ENCODE measurements at places on chromosomes 3 and 15. TPM values are rescaled to one million over a fixed set of nuclear protein-coding genes. Genes with fewer than 3 reads are reported as not detected.

- no peaks in the 10 kb centered on the region for H3K36me3 ChIP-seq
- H3K4me3 ChIP-seq, result no peak overlapping the region
- H3K27ac ChIP-seq, result no peak overlapping the region
- H3K4me1 ChIP-seq, result no peaks in the 10 kb centered on the region
Observed at GRCh38 chr3:165439765-165440164, 243.6 kb upstream of the SLITRK3 start.

GRCh38 chr15:75095594-75095993 is 72.2 kb downstream of the PPCDC start:
- H3K4me3 ChIP-seq, result no peak overlapping the region
- no peak for DNase-seq
- H3K4me1 ChIP-seq, result no peaks in the 10 kb centered on the region
- no peak overlapping the region for H3K27ac ChIP-seq

DNA sequence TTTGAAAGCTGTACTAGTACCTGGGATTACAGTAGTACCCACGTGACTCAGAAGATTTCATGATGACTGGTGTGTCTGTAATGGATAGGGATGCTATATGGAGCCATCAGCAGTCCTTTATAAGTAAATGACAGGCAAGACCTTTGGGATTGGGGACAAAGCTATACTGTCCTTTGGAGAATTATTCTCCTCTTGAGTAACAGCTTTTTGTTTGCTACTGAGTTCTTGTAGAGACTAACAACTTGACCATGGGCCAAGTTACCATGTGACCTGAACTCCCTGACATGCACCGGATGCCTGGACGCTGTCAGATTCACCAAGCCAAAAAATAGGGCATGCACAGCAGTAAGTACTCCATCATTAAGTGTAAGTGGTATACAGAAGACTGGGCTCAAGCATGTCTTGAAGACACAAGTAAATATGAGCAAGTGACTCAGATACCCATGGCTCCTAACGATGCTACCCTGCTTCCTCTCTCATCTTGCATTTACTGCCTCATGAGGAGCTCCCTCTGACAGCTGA is 12.9 kb downstream of the SEC11A start:
- no peaks in the 10 kb centered on the region for H3K27me3 ChIP-seq
- DNase-seq, result no peak
- H3K36me3 ChIP-seq, result no peaks in the 10 kb centered on the region

DNA sequence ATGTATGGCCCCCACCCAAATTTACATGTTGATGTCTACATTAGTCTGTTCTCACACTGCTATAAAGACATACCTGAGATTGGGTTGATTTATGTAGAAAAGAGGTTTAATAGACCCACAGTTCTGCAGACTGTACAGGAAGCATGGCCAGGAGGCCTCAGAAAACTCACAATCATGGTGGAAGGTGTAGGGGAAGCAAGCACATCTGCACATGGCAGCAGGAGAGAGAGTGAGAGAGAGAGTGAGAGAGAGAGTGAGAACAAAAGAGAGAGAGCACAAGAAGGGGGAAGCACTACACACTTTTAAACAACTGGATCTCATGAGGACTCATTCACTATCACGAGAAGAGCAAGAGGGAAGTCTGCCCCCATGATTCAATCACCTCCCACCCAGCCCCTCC is 130.5 kb downstream of the XXYLT1 start:
- H3K4me1 ChIP-seq, result no peaks in the 10 kb centered on the region
- no peaks in the 10 kb centered on the region for H3K27me3 ChIP-seq

GRCh38 chr15:101481381-101481705 is 8.2 kb downstream of the PCSK6 start:
- H3K4me1 ChIP-seq, result no peaks in the 10 kb centered on the region
- H3K36me3 ChIP-seq, result no peaks in the 10 kb centered on the region
- no peak overlapping the region for H3K27ac ChIP-seq
- H3K27me3 ChIP-seq, result no peaks in the 10 kb centered on the region
- H3K4me3 ChIP-seq, result no peak overlapping the region

The MAN2C1 gene
- 133 TPM for total RNA-seq

Measured in CD8-positive, alpha-beta memory T cell (primary cell).